ENCODE measurements at places on chromosomes 16 and 17. TPM values are rescaled to one million over a fixed set of nuclear protein-coding genes. Genes with fewer than 3 reads are reported as not detected.

Gene CORO1A
- 12.8 TPM for polyA plus RNA-seq

Gene MT1G
- 118 TPM for polyA plus RNA-seq

GRCh38 chr17:67068999-67069398 is 24.6 kb downstream of the CACNG1 start:
- no peak overlapping the region for H3K4me3 ChIP-seq
- H3K36me3 ChIP-seq, result no peaks in the 10 kb centered on the region
- H3K27me3 ChIP-seq, result no peaks in the 10 kb centered on the region

DNA sequence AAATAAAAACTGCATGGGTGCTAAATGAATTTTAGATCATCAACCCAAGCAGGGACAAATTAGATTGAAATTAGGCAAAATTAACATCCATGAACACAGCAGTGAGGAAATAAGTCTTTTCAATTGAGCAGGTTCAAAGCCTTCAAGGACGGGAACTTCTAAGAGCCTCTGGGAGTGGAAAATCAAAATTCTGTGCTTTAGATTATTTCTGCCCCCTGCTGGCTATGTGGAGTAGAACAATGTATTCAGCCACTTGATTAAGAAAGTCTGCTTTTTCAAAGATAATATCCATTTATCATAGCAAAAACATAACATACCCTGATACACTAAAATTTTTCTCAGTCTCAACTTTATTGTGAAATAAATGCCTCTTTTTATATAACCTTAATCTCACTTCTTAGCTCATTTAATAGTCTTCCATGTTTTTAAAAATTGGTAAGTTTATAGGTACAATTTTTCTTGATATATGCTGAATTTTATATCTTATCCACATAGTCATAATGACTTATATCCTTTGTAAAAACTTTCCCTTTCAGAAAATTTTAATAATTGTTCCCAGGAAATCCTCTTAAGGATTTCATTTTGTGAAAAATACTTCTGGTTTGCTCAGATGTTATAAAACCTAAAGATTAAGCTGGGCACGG is 28.1 kb upstream of the NOL11 start:
- H3K27ac ChIP-seq, result no peak overlapping the region
- H3K27me3 ChIP-seq, result no peaks in the 10 kb centered on the region
- H3K4me1 ChIP-seq, result no peaks in the 10 kb centered on the region
- no peak for DNase-seq

Gene PIRT
- not detected for polyA plus RNA-seq

Gene CLEC19A
- polyA plus RNA-seq, result not detected

Gene SOST
- polyA plus RNA-seq, result 4.8 TPM

Gene KRTAP4-6
- polyA plus RNA-seq, result not detected

- DNase-seq, result no peak
- no peaks in the 10 kb centered on the region for H3K36me3 ChIP-seq
- no peaks in the 10 kb centered on the region for H3K4me1 ChIP-seq
- H3K27ac ChIP-seq, result no peak overlapping the region
Measured at GRCh38 chr17:74372426-74372825, 5.1 kb downstream of the GPR142 start.

Gene AATF
- polyA plus RNA-seq, result 44.2 TPM

Gene SLC52A1
- polyA plus RNA-seq, result not detected

Gene TBC1D28
- polyA plus RNA-seq, result not detected

Gene SLFN11
- polyA plus RNA-seq, result 20.1 TPM

GRCh38 chr16:74309789-74310781 is 13.5 kb downstream of the PSMD7 start:
- H3K4me1 ChIP-seq, result no peaks in the 10 kb centered on the region
- H3K4me3 ChIP-seq, result no peak overlapping the region
- peaks cover 2% of the 10 kb centered on the region for H3K36me3 ChIP-seq
- DNase-seq, result no peak

DNA sequence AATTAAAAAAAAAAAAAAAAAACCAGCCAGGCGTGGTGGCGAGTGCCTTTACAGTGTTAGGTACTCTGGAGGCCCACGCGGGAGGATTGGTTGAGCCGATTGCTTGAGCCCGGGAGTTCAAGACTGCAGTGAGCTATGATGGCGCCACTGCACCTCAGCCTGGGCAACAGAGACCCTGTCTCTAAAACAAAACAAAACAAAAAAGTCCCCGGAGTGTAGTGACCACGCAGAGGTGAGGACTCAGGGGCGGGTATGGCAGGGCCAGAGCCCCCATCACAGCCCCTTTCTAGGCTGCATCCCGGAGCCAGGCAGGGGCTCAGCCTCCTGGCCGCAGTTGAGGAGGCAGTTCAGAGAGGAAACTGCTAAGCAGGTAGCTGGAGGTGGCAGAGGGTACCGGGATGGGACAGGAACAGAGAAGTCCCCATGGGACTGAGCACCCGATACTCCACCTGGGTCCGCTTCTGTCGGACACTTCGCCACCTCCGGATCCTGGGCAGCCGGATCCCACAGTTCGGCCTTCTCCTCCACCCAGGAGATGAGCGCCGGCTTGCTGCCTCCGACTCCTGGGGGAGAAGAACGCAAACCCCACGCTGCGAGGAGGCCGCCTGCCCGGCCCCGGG is 800 bp downstream of the ZNF747 start:
- no peaks in the 10 kb centered on the region for H3K27me3 ChIP-seq
- peak overlapping the region; percentile 84 for H3K27ac ChIP-seq
- peak overlapping the region; percentile 40 for H3K4me3 ChIP-seq
- H3K36me3 ChIP-seq, result no peaks in the 10 kb centered on the region

DNA sequence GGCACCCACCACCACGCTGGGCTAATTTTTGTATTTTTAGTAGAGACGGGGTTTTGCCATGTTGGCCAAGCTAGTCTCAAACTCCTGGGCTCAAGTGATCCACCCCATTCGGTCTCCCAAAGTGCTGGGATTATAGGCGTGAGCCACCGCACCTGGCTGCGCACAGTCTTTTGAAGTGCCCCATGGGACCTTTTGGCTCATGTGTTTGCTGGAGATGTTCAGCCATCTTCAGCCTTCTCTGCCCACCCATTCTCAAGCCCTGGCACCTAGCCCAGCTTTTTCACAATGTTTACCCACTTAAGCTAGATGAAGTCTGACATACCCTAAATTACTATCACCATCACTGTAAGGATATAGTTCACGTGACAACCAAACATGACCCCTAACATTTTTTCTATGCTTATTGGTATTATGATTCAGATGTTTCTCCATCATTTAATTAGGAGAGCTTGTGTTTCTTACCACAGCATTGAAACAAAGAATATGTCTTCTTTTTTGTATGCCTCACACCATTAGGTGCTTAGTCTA is 32.3 kb downstream of the PECAM1 start:
- no peak overlapping the region for H3K4me3 ChIP-seq
- no peaks in the 10 kb centered on the region for H3K4me1 ChIP-seq
- no peaks in the 10 kb centered on the region for H3K27me3 ChIP-seq
- no peaks in the 10 kb centered on the region for H3K36me3 ChIP-seq

- no peak for DNase-seq
- H3K27me3 ChIP-seq, result no peaks in the 10 kb centered on the region
- H3K4me1 ChIP-seq, result no peaks in the 10 kb centered on the region
- H3K36me3 ChIP-seq, result peaks cover 3% of the 10 kb centered on the region
- no peak overlapping the region for H3K27ac ChIP-seq
Measured at GRCh38 chr17:47975189-47975822, 4.4 kb downstream of the CDK5RAP3 start.

DNA sequence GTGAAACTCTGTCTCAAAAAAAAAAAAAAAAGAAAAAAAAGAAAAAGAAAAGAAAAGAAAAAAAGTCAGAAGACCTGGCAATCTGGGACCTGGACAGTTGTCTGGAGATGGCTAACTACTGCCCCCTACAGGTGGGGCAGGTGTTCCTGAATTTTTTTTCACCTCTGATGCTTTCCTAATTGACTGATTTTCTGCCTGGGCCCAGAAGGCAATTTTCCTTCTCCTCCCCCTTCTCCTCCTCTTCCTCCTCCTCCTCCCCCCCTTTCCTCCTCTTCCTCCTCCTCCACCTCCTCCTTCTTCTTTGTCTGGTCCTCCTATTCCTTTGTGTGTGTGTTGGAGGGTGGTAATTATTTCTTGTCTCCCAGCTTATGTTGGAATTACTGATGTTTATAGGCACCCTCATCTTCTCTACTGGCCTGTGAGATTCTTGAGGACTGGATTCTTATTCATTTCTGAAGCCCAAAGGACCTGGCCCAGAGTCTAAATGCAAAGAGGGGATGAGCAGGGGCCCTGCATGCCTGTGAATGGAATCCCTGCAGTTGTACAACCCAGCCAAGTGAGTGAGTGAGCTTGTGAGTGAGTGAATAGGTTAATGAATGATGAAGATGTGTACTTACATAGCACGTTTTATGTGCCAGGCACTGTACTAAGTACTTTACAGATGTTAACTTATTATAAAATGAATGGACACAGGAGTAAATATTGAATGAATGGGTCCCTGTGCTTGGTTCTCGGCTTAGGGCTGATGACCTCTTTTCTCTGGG is 26.9 kb downstream of the IRX5 start:
- H3K4me1 ChIP-seq, result no peaks in the 10 kb centered on the region
- no peak for DNase-seq
- no peak overlapping the region for H3K4me3 ChIP-seq
- no peaks in the 10 kb centered on the region for H3K27me3 ChIP-seq
- H3K36me3 ChIP-seq, result no peaks in the 10 kb centered on the region
- H3K27ac ChIP-seq, result no peak overlapping the region

GRCh38 chr16:75181630-75182029 is 25.3 kb downstream of the CTRB2 start:
- no peaks in the 10 kb centered on the region for H3K4me1 ChIP-seq
- no peak overlapping the region for H3K27ac ChIP-seq
- H3K4me3 ChIP-seq, result no peak overlapping the region
- H3K36me3 ChIP-seq, result no peaks in the 10 kb centered on the region
- no peak for DNase-seq

Gene SLC5A2
- polyA plus RNA-seq, result not detected

DNA sequence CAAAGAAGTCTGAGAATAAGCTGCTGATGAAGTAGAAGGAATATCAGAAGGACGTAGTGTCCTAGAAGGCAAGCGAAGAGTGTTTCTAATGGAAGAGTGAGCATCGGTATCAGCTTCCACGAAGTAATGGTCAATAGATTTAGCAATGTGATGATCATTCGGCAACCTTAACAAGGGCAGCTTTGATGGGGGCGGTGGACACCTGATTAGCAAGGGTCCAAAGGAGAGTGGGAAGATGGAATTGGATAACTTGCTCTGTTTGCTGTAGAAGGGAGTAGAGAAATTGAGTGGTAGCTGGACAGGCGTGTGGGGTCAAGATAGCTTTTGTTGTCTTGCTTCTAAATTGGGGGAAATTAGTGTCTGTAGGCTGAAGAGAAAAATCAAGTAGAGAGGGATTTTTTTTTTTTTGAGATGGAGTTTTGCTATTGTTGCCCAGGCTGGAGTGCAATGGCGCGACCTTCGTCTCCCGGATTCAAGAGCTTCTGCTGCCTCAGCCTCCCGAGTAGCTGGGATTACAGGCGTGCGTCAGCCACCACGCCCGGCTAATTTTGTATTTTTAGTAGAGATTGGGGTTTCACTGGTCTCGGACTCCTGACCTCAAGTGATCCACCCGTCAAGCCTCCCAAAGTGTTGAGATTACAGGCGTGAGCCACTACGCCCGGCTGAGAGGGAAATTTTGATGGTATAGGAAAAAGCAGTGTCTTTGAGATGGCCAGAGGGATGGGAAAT is 13.9 kb upstream of the HES7 start:
- peak; percentile 53 for DNase-seq
- no peaks in the 10 kb centered on the region for H3K27me3 ChIP-seq
- peaks cover 25% of the 10 kb centered on the region for H3K36me3 ChIP-seq
- no peak overlapping the region for H3K27ac ChIP-seq
- no peaks in the 10 kb centered on the region for H3K4me1 ChIP-seq

DNA sequence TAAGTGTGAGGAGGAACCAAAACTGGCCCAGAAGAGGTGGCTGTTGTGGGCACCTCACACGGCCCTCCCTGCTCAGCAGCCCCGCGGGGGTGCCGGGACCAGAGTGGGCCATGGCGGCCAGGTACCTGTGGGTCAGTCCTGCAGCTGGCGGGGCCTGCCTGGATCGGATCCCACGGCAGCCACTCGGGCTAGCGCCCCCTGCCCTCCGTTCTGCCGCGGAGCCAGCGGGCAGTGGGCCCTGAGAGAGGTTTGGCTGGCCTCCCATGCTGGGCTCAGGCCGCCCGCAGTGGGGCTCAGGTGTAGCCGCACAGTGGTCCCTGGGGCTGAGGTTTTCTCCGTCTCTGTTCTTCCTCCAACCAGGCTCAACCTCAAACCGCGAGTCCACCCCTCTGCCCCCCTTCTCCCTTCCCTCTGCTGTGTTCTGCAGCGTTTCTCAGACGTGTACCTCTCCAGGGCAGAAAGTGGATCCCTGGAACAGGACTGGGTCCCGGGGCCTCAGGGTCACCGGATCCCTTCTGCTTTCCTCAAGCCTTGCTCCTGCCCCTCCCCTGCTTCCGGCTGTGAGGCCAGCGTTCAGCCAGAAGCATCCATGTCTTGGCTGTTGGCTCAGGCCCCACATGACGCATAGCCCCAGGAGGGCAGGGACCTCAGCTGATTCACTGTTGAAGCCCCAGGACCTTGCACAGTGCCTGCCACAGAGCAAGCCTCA is 28.6 kb upstream of the ITGA3 start:
- H3K27ac ChIP-seq, result peak overlapping the region; percentile 20
- peak; percentile 94 for DNase-seq
- H3K4me3 ChIP-seq, result peak overlapping the region; percentile 1
- H3K27me3 ChIP-seq, result no peaks in the 10 kb centered on the region
- H3K36me3 ChIP-seq, result no peaks in the 10 kb centered on the region

Gene PYY
- 0.20 TPM for polyA plus RNA-seq

- no peak overlapping the region for H3K4me3 ChIP-seq
- no peak overlapping the region for H3K27ac ChIP-seq
- no peak for DNase-seq
- no peaks in the 10 kb centered on the region for H3K27me3 ChIP-seq
Measured at GRCh38 chr16:59719121-59719520, 985.0 kb upstream of the GOT2 start.

- H3K27ac ChIP-seq, result no peak overlapping the region
- H3K36me3 ChIP-seq, result no peaks in the 10 kb centered on the region
- no peak for DNase-seq
- no peak overlapping the region for H3K4me3 ChIP-seq
Measured at GRCh38 chr17:76458580-76459490, 5.9 kb upstream of the UBE2O start.

DNA sequence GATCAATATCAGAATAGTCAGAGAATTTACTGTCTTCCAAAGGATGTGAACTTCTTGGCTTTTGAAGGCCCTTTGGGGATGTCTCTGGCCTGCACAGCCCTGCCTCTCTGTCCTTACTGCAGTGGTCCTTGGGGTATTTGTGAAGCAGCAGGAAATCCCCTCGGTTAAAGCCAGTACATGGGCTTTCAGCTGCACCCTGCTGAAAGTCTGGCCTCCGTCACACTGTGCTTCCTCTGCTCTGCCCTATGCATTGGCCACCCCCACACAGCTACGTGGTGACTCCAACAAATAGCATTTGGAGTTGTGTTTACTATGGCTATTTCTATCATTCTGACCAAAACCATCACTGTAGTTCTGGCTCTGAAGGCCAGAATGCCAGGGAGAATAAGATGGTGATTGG is 21.2 kb downstream of the SYCE1L start:
- no peak overlapping the region for H3K27ac ChIP-seq
- no peaks in the 10 kb centered on the region for H3K4me1 ChIP-seq
- no peaks in the 10 kb centered on the region for H3K27me3 ChIP-seq
- H3K4me3 ChIP-seq, result no peak overlapping the region

GRCh38 chr17:75913537-75914210 is 9.0 kb upstream of the MRPL38 start:
- no peak for DNase-seq
- H3K4me1 ChIP-seq, result no peaks in the 10 kb centered on the region
- no peaks in the 10 kb centered on the region for H3K27me3 ChIP-seq
- no peak overlapping the region for H3K27ac ChIP-seq
- H3K4me3 ChIP-seq, result no peak overlapping the region

- no peak overlapping the region for H3K4me3 ChIP-seq
- no peaks in the 10 kb centered on the region for H3K36me3 ChIP-seq
- no peak for DNase-seq
- no peaks in the 10 kb centered on the region for H3K27me3 ChIP-seq
- no peaks in the 10 kb centered on the region for H3K4me1 ChIP-seq
Measured at GRCh38 chr17:15290605-15291004, 25.5 kb upstream of the PMP22 start.
